ENCODE measurements at places on chromosomes 13 and 19. TPM values are rescaled to one million over a fixed set of nuclear protein-coding genes. Genes with fewer than 3 reads are reported as not detected.

Gene PLPP2
- total RNA-seq, result 89.1 TPM

Gene FGF21
- not detected for total RNA-seq

Gene FGF9
- total RNA-seq, result not detected

Gene CCDC159
- total RNA-seq, result 6.6 TPM

Gene ZNF573
- 3.1 TPM for total RNA-seq

Gene CD22
- 1.6 TPM for total RNA-seq

Gene PRTN3
- not detected for total RNA-seq

Measured in bladder microvascular endothelial cell (primary cell).